ENCODE measurements at places on chromosomes 16 and 17.

DNA sequence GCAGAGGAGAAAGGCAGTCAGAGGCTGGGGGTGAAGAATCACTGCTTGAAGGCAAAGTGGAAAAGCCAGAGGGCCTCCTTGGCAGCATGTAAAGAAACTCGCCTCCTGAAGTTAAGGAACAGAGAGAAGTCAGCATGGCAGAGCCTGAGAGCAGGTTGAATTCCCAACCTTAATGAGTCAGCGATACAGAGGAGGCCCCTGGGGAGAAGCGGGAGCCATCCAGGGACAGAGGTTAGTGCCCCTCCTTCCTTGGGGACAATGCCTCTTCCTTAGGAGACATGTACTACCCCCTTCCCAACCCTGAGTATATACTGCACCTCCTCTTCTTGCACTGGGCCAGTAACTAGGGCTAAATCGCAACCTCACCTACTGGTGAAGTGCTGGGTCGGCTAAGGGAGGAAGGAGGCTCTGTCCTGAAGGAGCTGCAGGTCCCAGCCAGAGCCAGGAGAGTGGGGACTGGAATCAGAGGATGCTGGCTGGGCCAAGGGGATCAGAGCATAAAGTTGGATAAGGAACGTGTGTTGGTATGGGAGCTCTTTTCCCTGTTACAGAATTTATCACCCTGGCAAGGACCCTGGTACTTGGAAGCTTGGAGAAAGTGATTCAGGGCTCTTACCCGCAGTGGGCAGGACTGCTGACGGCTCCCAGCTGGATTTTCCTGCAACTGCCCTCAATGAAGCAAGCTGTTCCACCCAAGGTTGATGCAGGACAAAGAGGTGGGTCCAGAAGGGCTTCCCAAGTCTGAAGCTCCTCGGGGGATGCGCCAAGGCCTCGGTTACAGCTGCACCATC lies 5.4 kb upstream of the AANAT start:
- DNase-seq: no peak

DNA sequence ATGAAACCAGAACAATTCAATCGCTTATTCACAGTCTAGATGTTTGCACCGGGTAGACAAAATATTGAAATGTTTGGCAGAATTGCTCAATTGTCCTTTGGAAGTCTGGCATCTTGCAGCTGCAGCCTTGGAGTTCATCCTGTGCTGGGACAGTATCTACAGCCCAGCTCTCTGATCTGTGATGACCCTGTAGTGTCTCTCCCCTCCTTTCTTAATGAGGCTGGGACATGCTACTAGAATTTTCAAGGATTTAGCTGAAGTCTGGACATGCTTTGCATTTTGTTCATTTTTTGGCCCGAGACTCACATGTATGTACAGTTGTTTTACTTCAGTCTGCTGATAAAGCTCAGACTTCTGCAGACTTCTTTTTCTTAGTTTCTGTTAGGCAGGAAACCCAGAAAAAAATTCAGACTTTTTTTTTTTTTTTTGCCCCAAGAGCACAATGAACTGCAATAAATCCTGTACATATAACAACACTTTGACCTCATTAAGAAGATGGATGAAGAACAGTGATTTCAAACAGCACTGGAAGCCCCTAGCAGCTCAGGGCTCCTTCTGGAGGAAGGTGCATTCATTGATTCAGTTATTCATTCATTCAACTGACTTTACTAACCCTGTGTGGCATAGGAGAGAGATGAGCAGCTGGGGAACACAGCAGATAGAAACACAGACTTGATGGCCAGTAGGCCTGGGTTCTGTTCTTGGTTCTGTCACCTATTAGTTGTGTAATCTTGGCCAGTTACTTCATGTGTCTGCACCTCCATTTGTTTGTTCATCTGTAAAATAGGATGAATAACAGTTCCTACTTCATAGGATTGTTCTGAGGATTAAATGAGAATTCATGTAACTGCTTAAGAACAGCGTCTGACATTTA lies 210.0 kb downstream of the MAP2K4 start:
- no peak for DNase-seq

DNA sequence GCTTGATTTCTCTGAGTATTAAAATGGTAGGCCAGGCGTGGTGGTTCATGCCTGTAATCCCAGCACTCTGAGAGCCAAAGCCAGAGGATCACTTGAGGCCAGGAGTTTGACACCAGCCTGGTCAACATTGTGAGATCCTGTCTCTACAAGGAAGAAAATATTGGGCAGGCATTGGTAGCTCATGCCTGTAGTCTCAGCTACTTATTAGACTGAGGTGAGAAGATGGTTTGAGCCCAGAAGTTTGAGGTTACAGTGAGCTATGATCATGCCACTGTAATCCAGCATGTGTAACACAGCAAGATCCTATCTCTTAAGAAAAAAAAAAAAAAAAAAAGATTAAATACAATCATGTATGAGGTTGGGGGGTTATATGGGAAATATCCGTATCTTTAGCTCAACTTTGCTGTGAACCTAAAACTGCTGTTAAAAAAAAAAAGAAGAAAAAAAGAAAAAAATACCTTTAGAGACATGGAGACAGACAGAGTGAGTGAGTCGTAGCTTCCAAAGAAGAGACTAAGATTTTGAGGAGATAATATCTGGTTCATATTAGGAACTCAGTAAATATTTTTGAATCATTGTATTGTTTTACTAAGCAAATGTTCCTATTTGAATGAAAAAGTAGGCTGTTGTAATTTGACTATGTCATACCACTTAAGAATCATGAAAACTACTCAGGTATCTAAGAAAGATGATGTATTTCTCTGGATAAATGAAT lies 325.7 kb upstream of the TBX2 start:
- no peak for DNase-seq

DNA sequence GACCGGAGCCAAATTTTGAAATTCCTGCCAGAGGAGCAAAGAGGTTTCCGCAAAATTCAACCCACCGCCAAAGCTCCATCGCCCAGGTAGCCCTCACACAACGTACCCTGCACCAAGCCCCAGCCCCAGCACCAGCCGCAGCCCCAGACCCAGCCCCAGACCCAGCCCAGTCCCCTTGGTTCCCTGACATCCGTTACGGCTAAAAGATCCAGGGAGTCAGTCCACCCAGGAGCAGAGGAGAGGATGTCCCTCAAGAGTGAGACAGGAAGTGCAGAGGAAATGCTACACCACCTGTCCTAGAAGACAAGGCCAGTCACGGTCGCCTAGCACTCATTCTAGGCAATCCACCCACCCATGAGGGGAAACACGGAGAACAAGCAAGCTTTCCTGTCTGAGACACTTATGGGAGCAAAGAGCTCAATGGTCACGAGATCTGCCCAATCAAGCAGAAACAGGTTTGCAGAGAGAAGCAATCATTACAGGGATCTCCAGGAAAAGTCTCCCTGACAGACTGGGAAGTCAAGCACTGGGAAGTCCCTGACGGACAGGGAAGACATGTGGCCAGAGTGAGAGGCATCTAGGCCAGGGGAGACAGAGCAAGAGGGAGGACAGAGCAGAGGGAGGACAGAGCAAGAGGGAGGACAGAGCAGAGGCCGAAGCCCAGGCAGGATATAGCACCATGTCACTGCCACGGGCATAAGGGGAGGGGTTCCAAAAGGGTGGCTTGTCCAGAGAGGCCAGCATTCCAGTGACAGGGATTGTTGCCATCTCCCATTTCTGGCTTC lies 15.0 kb upstream of the KCNJ18 start:
- no peak for DNase-seq

DNA sequence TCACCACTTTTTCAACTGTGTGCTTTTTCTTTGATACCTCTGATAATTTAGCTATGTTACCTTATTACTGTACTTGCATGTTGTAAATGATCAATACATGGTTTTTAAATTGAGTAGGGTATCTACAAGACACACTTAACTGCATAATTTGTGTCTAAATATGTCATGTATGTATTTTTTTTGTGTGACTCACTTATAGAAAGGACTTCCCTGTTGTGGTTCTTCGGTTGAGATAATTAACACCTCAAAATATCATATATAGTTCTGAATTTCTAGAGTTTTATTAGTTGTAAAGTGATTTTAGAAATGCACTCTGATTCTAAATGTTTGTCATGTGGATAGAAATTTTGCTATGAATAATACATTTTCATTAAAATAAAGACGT lies 14.5 kb upstream of the KRT222 start:
- DNase-seq: no peak

- DNase-seq: no peak
These were observed 42.0 kb upstream of the MMD start for GRCh38 chr17:55463600-55463999.

DNA sequence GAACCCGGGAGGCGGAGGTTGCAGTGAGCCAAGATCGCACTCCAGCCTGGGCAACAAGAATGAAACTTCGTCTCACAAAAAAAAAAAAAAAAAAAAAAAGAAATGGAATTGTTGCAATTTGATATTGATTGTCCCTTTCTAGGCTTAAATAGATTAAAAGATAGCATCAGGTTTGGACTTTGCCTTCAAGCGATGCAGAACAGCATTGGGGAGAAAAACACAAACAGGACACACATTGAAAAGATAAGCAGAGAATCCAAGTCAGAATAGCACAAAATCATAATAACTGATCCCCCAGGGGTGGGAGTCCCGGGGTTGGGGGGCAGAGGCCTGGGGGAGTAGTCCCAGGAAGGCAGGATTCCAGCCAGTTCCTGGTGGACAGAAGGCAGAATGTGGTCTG lies 3.9 kb upstream of the CREBBP start:
- DNase-seq: no peak

GRCh38 chr17:68737761-68738443 lies 136.7 kb upstream of the FAM20A start:
- DNase-seq: no peak

DNA sequence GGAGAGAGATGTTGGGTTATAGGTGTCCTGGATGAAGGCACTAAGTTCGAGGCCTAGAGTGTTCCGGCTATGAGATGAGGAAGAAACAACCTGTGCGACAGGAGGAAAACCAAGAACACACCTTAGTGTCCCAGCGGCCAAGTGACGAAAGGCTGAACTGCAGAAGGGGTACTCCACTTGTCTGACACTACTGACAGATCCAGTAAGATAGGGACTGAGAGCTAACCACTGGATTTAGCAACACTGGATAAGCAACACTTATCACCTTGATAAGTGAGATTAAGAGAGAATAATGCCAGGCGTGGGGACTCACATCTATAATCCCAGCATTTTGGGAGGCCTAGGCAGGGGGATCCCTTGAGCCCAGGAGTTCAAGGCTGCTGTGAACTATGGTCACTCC lies 7.1 kb downstream of the XPO6 start:
- no peak for DNase-seq

DNA sequence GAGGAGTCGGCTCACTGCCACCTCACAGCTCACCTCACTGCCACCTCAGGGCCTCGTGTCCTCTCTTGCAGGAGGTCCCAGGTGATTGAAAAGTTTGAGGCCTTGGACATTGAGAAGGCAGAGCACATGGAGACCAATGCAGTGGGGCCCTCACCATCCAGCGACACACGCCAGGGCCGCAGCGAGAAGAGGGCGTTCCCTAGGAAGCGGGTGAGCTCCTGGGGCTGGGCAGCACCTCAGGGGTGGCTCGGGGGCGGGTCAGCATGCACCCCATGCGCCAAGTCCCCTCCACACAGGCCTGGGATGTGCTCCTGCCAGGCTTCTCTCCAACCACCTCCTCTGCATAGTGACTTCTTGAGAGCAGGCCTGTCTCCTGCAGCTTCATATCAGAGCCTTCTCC lies 63.6 kb downstream of the PLD6 start:
- no peak for DNase-seq

DNA sequence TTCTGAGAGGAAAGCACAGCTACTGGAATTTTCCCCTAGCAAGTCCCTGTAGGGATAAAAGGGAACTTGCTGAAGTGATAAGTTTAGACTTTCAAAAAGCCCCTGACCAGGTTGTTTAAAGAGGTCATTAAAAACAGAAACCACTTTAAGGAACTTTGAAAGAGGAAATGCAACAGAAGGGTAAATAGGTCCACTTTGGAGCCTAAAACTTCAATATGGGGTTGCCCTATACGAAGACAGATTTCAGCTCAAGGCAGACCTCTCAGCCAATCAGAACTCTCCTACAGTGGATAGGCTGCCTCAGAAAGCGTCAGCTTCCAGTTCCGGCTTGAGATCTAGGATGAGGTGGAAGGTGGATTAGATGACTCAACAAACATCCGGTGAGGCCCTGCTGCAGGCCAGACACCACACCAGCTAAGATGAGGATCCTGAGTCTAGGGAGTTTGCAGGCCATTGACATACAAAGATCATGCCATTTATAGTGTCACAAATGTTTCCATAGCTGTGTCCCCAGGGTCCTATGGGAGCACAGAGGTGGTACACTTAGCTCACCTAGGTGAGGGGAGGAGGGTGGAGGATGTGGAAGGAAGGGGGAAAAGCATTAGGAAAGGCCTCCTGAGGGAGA lies 7.9 kb upstream of the MFSD6L start:
- DNase-seq: no peak

GRCh38 chr16:79909571-79909970 lies 309.0 kb upstream of the MAF start:
- no peak for DNase-seq

- DNase-seq: no peak
These were observed 171.6 kb downstream of the PRKCB start for GRCh38 chr16:24007391-24007790.

DNA sequence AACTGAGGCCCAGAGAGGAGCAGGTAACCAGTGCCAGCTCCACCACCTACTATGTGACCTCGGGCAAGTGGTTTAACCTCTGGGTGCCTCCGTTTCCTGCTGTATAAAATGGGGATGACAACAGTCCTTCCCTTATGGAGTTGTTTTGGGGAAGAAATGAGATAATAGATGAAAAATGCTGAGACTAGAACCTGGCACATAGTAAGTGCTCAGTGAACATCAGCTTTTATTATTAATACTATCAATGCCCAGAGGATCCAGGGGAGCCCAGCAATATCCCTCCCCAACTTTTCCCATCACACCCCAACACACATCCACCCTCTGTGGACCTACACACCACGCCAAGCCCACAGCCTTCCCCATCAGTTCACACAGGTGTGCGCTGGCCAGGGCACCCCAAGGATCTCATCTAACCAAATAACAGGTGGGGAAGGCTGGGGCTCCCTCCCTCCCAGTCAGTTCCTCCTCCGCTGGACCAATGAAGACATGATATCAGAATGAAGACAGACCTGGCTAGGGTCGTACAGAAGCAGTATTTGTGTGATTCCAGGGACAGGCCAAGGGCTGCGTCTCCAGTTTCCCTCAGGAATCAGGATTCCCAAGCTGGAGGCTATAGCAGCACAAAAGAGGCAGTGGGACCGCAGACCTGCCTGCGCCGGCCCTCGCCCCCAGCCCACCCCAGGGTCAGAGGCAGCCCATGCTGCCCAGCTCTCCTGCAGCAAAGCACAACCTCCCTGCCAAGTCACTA lies 1.8 kb downstream of the ATP2A3 start:
- DNase-seq: no peak

- no peak for DNase-seq
These were observed 9.0 kb upstream of the CRHR1 start for GRCh38 chr17:45775148-45775547.

- DNase-seq: no peak
These were observed 269.6 kb downstream of the SNX29 start for GRCh38 chr16:12245921-12246720.

DNA sequence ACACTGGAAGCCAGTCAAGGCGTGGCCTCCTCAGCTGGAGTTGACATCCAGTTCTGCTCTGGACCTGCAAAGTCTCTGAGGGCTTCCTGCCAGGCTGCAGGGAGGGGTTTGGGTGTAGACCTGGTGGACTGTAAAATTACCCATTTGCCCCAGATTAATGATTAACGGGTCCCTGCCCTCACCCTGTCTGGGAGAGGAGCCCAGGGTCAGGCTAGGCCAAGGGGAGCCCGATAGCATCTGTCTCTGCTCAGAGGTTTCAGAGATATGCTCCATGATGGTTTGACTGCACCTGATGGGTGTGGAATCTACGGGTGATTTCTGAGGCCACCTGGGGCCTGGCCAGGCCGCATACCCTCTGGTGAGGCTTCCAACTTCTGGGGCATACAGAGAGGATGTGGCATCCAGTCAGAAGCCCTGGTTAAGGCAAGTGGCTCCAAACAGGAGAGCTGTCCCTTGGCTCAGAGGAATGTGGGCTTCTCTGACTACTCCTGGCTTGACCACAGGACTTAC lies 11.2 kb downstream of the PPY start:
- DNase-seq: no peak

All from GM04504 (cell line).